Vagina (tissue), 2 donors: ENCODE measurements at places on chromosomes 3 and 15. TPM values are rescaled to one million over a fixed set of nuclear protein-coding genes. Genes with fewer than 3 reads are reported as not detected.
A peak's percentile ranks its signal among the peaks of the same experiment; 100 is the strongest.

DNA sequence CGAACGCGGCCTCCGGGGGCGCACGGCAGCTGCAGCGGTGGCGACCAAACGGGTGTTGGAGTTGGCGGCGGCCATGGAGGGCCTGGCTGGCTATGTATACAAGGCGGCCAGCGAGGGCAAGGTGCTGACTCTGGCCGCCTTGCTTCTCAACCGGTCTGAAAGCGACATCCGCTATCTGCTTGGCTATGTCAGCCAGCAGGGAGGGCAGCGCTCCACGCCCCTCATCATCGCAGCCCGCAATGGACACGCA is 725 bp downstream of the FEM1B start:
- peak overlapping the region; percentile 99 for H3K27ac ChIP-seq
- H3K4me1 ChIP-seq, result peaks cover 57% of the 10 kb centered on the region
- peak overlapping the region; percentile 82 for H3K4me3 ChIP-seq

DNA sequence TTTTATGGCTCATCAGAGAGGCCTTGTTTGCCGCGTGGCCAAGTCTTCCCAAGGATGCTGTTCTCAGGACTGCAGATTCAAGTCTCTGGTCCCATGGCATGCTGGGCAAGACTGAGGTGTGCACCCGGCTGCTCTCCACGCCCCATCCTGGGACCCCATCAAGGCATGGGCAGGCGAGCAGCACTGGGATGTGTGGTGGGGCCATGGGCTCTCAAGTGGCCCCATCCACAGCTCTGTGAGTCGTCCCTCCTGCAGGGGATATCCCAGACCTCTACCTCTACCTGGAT is 13.1 kb upstream of the GP9 start:
- peaks cover 14% of the 10 kb centered on the region for H3K4me1 ChIP-seq
- H3K27me3 ChIP-seq, result no peaks in the 10 kb centered on the region
- no peak overlapping the region for H3K27ac ChIP-seq
- no peaks in the 10 kb centered on the region for H3K36me3 ChIP-seq
- no peak overlapping the region for H3K4me3 ChIP-seq

GRCh38 chr3:48140936-48141603 is 47.1 kb downstream of the CDC25A start:
- no peak for DNase-seq
- H3K27me3 ChIP-seq, result no peaks in the 10 kb centered on the region
- no peaks in the 10 kb centered on the region for H3K36me3 ChIP-seq
- H3K4me3 ChIP-seq, result no peak overlapping the region
- H3K27ac ChIP-seq, result peak overlapping the region; percentile 49

GRCh38 chr15:63945838-63946298 is 100.4 kb downstream of the DAPK2 start:
- H3K36me3 ChIP-seq, result no peaks in the 10 kb centered on the region
- no peak overlapping the region for H3K27ac ChIP-seq
- no peak overlapping the region for H3K4me3 ChIP-seq
- peak; percentile 87 for DNase-seq
- H3K27me3 ChIP-seq, result no peaks in the 10 kb centered on the region
- peaks cover 29% of the 10 kb centered on the region for H3K4me1 ChIP-seq

- H3K4me3 ChIP-seq, result no peak overlapping the region
- no peaks in the 10 kb centered on the region for H3K36me3 ChIP-seq
These were observed 6.4 kb upstream of the FMN1 start for GRCh38 chr15:33200903-33201302.

GRCh38 chr3:52019352-52020080 is 23.8 kb upstream of the RPL29 start:
- DNase-seq, result no peak
- no peak overlapping the region for H3K4me3 ChIP-seq
- peaks cover 24% of the 10 kb centered on the region for H3K4me1 ChIP-seq
- H3K36me3 ChIP-seq, result no peaks in the 10 kb centered on the region
- no peaks in the 10 kb centered on the region for H3K27me3 ChIP-seq
- peak overlapping the region; percentile 67 for H3K27ac ChIP-seq

DNA sequence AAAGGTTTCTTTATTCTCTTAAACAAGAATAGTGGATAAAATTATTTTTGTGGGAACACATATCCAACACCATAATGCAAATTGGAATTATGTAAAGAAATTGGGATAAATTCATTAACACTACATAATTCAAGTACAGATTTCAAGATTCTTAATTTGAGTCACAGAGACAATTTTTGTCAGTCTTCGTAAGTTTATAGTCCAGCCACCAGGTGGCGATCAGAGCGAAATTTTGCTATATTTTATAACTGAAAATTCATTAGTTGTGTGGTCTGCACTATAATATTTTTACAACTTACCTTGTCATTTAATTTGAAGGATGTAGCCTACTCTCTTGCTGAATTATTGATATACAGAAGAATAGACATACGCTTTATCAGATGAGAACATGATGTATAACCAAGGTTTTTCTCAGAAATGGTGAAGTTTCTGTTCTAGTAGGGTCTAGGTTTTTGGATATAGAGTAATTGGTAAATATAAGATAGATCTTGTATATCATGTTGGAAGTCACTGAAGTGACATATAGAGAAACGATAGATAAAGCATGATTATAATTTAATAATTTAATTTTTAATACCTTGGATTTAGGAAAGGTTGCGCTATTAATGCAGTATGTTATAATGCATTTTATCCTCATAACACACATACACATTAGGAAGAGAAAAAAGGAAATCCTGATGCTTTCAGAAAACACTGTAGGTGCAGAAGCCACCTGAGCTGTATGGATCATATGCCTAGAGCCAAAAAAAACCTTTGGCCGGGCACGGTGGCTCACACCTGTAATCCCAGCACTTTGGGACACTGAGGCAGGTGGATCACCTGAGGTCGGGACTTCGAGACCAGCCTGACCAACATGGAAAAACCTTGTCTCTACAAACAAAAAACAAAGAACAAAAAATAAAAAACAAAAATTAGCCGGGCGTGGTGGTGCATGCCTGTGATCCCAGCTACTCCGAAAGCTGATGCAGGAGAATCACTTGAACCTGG is 31.7 kb downstream of the PLSCR4 start:
- H3K4me3 ChIP-seq, result no peak overlapping the region
- no peaks in the 10 kb centered on the region for H3K27me3 ChIP-seq
- no peak overlapping the region for H3K27ac ChIP-seq
- no peaks in the 10 kb centered on the region for H3K36me3 ChIP-seq
- H3K4me1 ChIP-seq, result no peaks in the 10 kb centered on the region
- DNase-seq, result no peak

DNA sequence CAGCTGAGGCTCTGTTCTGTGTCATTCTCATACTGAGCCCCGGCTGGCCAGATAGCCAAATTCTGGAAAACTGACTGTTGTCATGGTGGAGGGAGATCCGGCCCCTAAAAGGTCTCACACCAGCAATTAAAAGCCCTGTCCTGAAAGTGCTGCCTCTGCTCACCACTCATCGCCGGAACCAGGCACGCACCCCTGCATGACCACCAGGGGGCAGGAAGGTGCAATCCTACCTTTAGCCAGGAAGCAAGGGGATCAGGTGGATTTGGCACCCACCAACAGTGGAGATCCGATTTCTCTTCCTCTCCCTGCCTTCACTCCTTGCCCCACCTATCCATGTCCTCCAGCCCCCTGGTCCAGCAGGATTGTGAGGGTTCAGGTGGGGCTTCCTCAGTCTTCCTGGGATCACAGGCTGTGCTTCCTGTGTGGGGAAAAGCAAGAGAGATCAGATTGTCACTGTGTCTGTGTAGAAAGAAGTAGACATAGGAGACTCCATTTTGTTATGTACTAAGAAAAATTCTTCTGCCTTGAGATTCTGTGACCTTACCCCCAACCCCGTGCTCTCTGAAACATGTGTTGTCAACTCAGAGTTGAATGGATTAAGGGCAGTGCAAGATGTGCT is 16.1 kb upstream of the CACNA2D2 start:
- no peaks in the 10 kb centered on the region for H3K36me3 ChIP-seq
- no peak overlapping the region for H3K4me3 ChIP-seq
- DNase-seq, result no peak

GRCh38 chr3:111605493-111605892 is 10.3 kb upstream of the ZBED2 start:
- no peak overlapping the region for H3K4me3 ChIP-seq
- no peak for DNase-seq
- H3K4me1 ChIP-seq, result no peaks in the 10 kb centered on the region
- H3K27ac ChIP-seq, result no peak overlapping the region
- no peaks in the 10 kb centered on the region for H3K27me3 ChIP-seq

DNA sequence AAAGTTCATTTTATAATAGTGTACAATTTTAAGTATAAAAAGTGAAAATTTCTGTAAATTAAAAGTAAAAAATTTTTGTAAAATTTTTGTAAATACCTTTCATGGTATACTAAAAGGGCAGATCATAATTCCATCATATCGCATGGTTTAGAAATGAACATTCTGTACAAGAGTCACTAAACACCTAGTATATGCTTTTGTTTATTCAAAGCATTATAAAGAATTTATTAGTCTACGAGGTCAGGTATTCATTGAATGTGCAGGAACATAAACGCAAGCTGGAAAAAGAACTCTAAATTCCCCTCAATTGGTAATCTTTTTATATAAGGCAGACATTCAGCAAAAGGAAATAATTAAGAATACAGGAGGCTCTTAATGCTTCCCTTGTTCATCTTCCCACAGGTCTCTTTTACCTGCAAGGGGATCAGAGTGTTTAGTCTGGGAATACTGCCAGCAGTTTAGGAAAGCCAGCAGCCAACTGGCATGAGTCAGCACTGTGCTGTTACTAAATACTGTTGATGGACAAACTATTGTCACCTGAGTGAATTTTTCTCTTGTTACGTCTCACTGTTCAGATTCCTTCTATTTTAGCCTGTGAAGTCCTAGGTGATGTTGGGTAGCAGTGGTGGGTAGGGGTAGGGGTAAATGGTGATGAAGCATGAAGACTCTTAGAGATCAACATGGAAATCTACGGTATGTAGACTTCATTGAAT is 70.1 kb downstream of the UQCC5 start:
- H3K4me3 ChIP-seq, result no peak overlapping the region
- no peaks in the 10 kb centered on the region for H3K27me3 ChIP-seq
- H3K27ac ChIP-seq, result no peak overlapping the region
- no peak for DNase-seq
- peaks cover 44% of the 10 kb centered on the region for H3K36me3 ChIP-seq

- no peak overlapping the region for H3K27ac ChIP-seq
- DNase-seq, result no peak
- no peak overlapping the region for H3K4me3 ChIP-seq
- no peaks in the 10 kb centered on the region for H3K36me3 ChIP-seq
- no peaks in the 10 kb centered on the region for H3K27me3 ChIP-seq
- H3K4me1 ChIP-seq, result no peaks in the 10 kb centered on the region
These were observed 95.6 kb downstream of the RFX7 start for GRCh38 chr15:56148064-56148463.

- no peaks in the 10 kb centered on the region for H3K27me3 ChIP-seq
- H3K4me3 ChIP-seq, result no peak overlapping the region
- no peaks in the 10 kb centered on the region for H3K36me3 ChIP-seq
- H3K27ac ChIP-seq, result no peak overlapping the region
- H3K4me1 ChIP-seq, result no peaks in the 10 kb centered on the region
These were observed 13.2 kb upstream of the BCL6 start for GRCh38 chr3:187758318-187758955.

- no peaks in the 10 kb centered on the region for H3K36me3 ChIP-seq
- DNase-seq, result no peak
- H3K27me3 ChIP-seq, result no peaks in the 10 kb centered on the region
These were observed 236.2 kb downstream of the TLE3 start for GRCh38 chr15:69861331-69862171.

DNA sequence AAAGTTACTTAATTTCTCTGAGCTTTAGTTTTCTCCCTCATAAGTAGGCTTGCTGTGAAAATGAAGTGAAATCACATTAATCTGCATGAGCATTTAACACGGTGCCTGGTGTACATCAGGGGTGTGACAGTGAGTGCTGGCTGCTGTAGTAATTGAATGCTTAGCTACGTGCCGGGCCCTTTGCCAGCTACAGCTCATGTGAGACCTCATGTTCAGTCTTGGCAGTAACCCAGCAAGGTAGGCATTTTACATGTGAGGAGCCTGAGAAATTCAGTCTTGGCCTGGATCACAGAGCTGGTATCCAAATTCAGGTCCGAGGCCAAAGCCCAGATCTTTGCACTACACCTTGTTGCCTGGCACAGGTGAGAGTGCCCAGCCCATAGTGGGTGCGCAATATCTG is 9.1 kb downstream of the GHRL start:
- H3K4me3 ChIP-seq, result no peak overlapping the region
- no peak overlapping the region for H3K27ac ChIP-seq
- H3K27me3 ChIP-seq, result no peaks in the 10 kb centered on the region
- H3K36me3 ChIP-seq, result no peaks in the 10 kb centered on the region
- no peak for DNase-seq

DNA sequence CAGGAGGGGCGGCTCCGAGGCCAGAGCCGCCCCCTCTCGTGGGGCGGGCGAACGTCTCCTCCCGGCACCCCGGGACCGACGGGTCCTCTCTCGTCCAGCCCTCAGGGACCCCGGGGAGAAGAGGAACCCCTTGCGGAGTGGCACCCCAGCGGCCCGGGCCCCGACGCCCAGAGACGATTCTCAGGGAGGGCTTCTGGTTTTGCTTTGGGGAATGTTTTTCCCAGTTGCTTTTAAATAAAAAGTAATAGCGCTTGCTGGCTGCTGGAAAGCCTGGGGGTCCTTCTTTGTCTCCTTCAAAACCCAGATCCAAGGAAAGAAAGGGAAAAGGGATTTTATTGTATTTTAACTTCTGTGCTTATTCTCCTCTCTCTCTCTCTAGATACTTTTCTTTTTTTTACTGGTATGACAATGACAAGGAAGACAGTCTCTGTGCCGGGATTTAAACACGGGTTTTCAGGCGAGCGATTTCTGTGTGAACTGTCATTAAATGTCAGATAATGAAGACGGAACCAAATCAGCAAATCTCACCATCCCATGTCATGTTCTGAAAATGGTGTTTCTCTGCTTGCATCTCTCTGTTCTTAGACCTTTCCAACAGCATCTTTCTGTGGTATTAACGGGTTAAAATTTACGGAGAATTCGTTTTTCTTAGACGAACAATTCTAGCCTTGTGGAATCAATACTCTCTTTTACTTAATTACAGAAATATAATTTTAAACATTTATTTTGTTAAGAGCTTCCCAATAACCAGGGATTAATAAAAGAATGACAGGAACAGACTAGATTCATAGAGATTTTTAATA is 530 bp upstream of the PCOLCE2 start:
- DNase-seq, result no peak
- H3K27me3 ChIP-seq, result no peaks in the 10 kb centered on the region
- no peaks in the 10 kb centered on the region for H3K36me3 ChIP-seq
- peaks cover 23% of the 10 kb centered on the region for H3K4me1 ChIP-seq
- peak overlapping the region; percentile 69 for H3K4me3 ChIP-seq

GRCh38 chr15:29820394-29821154 is 1.7 kb downstream of the TJP1 start:
- no peaks in the 10 kb centered on the region for H3K27me3 ChIP-seq
- H3K27ac ChIP-seq, result peak overlapping the region; percentile 95
- H3K36me3 ChIP-seq, result no peaks in the 10 kb centered on the region
- no peak for DNase-seq

- peaks cover 27% of the 10 kb centered on the region for H3K4me1 ChIP-seq
- no peak for DNase-seq
- peak overlapping the region; percentile 76 for H3K27ac ChIP-seq
- H3K4me3 ChIP-seq, result peak overlapping the region; percentile 75
- no peaks in the 10 kb centered on the region for H3K36me3 ChIP-seq
These were observed 2.5 kb downstream of the RCCD1 start for GRCh38 chr15:90957031-90957790.

PLCH1 gene
- total RNA-seq, result 0.25 TPM

NEK10 gene
- not detected for total RNA-seq

MESP2 gene
- not detected for total RNA-seq
